ENCODE measurements at places on chromosomes 12 and 14.

GRCh38 chr12:103839103-103839502 is 1.9 kb downstream of the NT5DC3 start:
- no peak for DNase-seq

- DNase-seq = no peak
Observed at GRCh38 chr12:132634411-132634990, 15.9 kb downstream of the P2RX2 start.

DNA sequence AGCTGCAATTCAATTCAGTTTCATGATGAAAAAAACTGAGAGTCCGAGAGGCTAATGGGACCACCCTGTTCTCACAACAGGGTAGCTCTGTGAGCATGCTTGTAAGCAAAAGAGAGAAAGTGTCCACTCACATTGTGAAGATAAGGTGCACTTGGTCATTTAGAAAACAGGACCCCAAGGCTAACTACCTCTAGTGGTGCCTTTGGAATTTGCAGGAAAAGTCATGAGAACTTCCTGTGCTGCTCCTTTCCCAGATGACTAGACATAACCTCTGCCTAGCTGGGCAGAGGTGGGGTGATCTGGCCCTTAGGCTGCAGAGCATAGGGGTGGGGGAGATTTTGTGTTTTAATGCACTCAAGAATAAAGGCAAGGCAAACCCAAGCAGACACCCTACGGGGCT is 118.9 kb downstream of the STAB2 start:
- no peak for DNase-seq

- DNase-seq = no peak
Observed at GRCh38 chr12:102514696-102515095, 34.3 kb upstream of the IGF1 start.

DNA sequence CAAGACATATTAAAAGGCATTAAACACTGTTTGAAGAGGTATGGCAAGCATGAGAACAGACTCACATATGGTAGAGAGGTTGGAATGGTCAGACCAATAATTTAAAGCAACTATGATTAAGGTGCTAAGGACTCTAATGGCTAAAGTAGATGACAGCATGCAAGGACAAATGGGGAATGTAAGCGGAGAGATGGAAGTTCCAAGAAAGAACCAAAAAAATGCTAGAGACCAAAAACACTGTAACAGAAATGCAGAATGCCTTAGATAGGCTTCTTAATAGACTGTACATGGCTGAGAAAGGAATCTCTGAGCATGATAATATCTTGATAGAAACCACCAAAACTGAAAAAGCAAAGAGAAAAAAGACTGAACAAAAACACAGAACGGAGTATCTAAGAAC is 77.4 kb downstream of the RIN3 start:
- no peak for DNase-seq

GRCh38 chr12:68364893-68365725 is 32.9 kb upstream of the MDM1 start:
- DNase-seq = no peak

DNA sequence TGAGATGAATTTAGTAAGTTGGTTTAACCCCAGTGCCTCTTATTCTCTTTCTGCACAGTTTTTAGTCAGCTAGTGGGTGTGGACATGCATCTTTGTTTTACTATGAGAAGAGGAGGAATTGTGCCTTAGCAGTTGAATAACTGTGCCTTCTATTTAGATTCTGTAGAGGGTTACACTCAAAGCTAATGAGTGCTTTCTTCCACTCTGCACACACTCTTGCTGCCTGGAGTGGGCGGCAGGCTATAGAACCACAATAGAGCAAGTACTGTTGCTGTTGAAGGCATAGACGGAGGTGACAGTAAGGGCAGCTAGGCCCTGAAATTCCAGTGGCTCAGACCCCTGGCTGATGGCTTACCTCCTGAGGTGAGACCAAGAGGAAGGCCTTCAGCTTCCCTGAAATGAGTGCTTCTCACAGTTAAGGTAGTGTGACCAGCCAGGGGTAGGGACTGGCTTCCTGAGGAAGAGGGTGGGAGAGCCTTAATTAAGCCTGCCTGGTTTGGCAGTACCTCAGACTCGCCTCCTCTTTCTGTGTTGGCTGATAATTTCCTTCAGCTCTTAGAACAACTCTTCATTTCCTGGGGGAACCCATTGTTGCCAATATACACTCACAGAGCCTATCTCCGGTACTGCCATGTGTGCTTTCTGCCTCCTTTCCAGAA is 24.7 kb downstream of the SUSD6 start:
- DNase-seq = no peak

DNA sequence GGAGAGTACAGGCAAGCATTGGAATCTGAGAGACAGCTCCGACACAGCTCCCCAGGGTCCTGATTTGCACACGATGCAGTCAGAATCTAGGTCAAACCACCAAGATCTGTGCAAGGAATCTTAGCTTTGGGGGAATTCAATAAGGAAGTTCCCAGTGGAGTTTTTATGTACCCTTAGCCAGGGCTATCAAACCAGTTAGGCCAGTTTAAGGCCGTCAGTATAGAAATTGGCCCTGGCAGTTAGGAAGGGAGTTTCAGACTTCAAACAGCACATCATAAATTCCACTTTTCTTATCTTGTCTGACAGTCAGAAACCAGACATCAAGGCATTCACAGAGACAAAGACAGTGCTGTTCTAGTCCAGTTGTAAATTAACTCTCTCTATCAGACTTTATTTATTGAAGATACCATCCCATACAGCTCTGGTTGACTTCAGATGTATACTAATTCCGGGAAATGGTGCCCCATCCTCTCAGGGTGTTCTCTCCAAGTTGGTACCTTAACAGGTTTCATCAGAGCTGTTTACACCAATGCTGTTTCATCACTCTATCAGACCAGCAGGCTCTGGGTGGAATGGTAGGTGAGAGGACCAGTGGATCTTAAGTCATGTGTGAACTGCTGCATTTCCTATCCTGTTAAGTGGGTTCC is 157.5 kb upstream of the ATF7IP start:
- no peak for DNase-seq

- no peak for DNase-seq
Observed at GRCh38 chr12:49748306-49748705, 6.9 kb downstream of the TMBIM6 start.

DNA sequence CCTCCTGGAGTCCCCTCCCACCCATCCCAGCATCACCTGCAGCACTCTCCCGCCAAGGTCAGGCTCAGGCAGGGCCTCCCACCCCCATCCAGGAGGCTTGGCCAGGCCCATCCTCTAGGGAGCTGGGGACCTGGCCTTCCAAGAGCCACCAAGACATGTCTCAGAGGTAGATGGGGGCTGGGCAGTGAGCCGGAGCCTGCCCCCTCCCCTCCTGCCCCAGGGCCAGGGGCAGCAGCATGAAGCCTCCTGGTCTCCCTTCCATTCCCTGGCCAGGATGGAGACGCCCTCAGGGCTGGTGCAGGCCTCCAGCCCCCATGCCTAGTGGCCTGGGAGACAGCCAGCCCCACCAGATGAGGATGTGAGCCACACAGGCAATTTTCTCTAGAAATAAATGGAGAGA is 69.3 kb upstream of the C14orf180 start:
- DNase-seq = no peak

DNA sequence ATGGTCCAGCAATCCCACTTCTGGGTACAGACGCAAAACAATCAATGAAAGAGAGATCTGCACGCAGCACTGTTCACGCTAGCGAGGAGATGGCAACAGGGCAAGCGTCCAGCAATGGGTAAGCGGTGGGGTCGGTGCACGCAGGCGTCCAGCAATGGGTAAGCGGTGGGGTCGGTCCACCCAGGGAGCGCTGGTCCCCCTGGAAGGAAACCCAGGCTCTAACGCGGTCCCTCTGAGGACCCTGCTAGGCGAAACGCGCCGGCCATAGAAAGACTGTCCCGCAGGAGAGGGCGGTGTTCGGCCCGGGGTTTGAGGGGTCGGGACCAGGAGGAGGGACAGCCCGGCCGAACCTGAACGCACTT is 618 bp upstream of the PGAM5 start:
- DNase-seq = no peak

- no peak for DNase-seq
Observed at GRCh38 chr14:101506926-101507835, 54.1 kb upstream of the DIO3 start.

GRCh38 chr12:6275928-6276887 is 34.3 kb upstream of the PLEKHG6 start:
- no peak for DNase-seq

DNA sequence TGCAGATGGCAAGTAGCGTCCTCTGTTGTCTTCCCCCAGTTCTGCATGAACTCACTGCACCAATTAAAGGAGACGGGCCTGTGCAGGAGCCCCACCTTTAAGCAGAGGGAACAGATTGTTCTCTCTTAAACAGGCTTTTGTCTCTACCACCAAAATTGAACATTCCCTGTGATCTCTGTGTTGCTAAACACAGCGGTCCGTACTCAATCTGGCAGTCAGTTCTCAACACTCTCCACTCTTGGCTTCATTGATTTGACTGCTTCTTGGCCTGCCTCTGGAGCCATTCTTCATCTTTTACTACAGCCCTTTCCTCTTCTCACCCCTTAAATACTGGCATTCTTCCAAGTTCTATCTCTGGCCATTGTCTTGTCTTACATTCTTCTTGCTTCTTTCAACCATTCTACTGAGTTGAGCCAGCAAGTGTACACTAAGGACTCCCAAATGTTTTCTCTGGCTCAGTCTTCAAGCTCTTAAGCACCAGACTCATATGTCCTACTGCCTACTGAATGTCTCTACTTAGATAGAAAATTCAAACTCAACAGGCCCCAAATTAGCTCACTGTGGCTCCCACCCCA is 8.0 kb upstream of the NT5DC3 start:
- no peak for DNase-seq

DNA sequence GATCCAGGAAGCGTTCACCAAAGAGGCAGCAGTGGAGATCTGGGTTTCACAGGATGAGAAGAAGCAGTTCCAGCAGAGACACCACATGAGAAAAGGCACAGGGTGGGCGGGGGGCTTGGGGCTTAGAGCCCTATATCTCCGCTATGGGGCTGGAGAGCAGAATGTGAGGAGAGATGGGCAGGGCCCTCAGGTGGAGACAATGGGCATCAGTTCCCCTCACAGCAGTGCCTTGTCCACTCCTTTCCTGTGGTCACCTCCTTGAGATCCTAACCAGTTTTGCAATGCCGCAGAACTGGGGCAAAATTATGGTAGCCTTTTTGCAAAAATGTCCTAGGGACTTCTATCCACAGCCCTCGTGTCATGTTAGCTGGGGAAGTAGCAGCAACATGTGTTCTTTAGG is 27.5 kb downstream of the DHRS2 start:
- no peak for DNase-seq

DNA sequence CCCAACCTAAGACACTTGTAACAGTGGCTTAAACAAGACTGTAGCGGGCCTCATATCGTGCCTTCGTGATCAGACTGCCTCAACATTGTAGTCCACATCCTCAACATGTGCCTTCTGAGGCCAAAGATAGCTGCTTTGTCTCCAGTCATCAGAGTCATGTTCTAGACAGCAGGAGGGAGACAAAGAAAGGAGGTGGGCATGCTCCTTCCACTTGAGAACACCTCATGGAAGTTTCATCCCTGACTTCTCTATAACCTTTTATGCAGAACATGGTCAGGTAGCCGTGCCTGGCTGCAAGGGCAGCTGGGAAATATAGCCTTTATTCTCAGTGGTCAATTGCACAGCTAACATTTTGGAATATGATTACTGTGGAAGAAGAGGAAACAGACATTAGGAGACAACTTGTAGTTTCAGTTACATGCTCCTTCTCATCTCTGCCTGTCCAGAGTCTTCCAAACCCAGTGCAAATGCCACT is 25.3 kb upstream of the DHRS2 start:
- DNase-seq = no peak

DNA sequence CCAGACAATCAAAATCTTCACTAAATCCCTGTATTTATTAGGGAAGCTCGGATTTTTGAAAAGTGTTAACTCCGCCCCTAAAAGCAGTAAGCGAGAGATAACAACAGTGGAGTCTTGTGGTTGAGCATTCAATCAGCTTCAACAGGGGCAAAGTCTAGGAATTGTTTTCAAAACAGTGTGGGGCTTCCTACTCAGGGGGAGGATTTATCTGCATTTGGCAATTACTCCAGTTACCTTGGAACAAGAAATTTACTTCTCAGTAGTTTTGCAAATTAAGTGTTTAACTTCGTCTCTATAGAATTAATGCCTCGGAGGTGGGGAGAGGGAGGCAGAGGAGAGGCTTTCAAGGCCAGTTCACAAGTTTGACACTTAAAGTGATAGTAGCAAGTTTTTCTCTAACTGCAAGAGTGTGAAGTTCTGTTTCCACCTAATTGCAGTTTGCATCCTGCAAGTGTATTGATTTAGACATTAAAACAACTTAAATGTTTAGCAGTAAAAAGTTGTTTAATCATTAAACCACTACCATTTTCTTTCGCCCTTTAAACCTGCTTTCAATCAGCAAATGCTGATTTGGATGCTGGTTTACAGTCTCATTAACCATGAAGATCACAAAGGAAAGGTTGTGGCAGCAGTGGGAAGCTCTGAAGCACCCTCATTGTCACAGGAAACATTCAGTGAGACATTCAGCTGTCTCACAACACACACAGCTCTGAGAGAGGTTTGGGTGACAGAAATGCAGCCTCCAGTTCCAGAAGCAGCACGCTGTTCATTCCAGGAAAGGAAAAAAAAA is 102.0 kb downstream of the HMGA2 start:
- DNase-seq = no peak

- DNase-seq = no peak
Observed at GRCh38 chr14:60862283-60862682, 118.6 kb downstream of the TRMT5 start.

DNA sequence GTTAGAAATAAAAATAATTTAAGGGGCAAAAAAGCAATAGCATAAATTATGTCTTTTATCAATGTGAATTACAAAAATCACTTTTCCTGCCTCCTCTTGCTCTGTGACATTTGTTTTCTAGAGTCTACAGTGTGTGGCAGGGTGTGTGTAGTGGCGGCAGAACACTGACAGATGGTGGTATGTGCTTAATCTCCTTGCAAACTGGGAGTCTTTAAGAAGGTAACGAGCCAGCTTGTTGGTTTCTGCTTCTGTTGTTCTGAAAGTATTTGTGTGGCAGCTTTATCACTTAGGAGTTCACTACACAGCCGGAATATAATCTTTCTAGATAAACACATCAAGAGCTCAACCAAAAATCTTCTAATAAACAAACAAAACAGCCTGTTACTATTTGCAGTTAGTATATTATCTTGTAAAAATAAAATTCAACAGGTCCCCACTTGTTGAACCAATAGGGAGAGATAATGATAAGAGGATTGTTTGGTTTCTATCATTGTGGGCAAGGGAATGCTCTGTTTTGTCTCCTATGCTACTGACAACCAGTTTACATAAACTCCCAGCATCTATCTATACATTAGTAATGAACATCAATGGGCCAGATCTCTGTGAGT is 13.0 kb downstream of the CDKL1 start:
- no peak for DNase-seq

GRCh38 chr12:87136330-87136976 is 880.3 kb upstream of the MGAT4C start:
- DNase-seq = no peak

- DNase-seq = no peak
Observed at GRCh38 chr12:125151284-125151683, 86.0 kb downstream of the AACS start.

- DNase-seq = no peak
Observed at GRCh38 chr12:28802706-28803438, 346.2 kb upstream of the FAR2 start.

- no peak for DNase-seq
Observed at GRCh38 chr12:113475451-113476175, 3.9 kb upstream of the LHX5 start.
